ENCODE measurements at places on chromosomes 7 and 10.

- DNase-seq = no peak
Measured at GRCh38 chr7:73893342-73894101, 32.6 kb downstream of the TMEM270 start.

DNA sequence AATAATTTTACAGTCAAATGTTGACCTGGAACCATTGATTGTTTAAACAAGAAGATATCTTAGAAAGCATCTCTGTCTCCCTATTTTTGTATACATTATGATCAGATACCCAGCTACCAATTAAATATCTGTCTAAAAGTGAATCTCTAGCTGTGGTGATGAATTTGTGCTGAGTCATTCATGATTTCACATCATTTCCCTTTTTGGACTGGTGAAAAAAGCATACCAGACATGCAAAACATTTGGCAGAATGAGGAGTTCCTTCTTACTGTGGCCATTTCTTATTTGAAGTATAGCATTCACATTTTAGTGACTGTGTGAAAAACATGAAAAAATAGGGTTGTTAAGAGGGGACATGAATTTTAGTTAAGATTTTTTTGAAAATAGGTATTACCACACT, 98.0 kb upstream of the GATA3 start:
- DNase-seq = no peak

- no peak for DNase-seq
Measured at GRCh38 chr10:6382081-6382480, 179.3 kb downstream of the PFKFB3 start.

DNA sequence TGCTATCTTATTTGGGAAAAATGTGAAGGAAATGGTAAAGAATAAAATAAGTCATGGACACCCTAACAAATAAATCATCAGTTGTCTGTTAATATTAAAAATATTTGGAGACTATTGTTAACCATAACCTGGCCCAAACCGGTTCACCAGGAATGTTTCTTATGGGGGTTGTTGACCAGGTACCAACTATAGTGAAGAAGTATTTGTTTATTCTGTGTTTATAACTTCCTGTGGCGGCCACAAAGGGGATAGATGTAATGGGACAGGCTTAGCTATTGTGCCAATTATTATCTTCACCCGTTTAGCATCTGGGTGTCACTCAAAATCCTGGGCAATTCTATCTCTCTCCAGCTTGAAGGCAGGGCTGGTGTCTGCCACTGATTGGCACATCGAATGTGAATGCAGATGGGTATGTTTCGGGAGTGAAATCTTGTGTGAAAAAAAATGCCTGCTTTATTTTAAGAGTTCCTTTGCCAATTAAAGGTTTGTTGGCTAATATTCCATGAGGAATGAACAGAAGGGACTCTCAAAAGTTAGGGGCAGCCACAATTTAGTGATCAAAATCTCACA, 500.9 kb downstream of the ARL4A start:
- DNase-seq = no peak

- DNase-seq = no peak
Measured at GRCh38 chr10:110485541-110485940, 12.2 kb upstream of the DUSP5 start.

Measured in NCI-H1092 treated with DMSO at 0.1 percent for 48 hours (cell line).